ENCODE measurements at places on chromosomes 5 and 9. TPM values are rescaled to one million over a fixed set of nuclear protein-coding genes. Genes with fewer than 3 reads are reported as not detected.

DNA sequence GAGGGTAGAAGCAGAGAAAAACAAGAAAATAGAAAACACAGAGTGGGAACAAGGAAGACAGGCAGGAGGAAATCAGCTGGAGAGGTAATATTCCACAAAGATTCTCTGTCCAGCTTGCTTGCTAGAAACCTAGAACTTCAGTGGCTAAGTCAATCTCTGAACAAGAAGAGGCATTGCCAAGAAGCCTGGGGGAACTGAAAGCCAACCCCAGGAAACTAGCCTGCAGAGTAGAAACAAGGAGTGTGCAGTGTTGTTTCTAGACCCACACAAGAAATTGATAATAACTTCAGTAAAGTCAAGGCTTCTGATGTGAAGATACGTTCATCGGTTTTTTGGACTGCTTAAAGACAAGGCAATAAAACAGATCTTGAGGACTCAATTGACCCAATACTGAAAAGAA, 234.5 kb upstream of the MAP3K1 start:
- peaks cover 16% of the 10 kb centered on the region for H3K27me3 ChIP-seq
- peaks cover 2% of the 10 kb centered on the region for H3K4me1 ChIP-seq
- H3K27ac ChIP-seq: no peak overlapping the region
- no peak for DNase-seq
- no peaks in the 10 kb centered on the region for H3K36me3 ChIP-seq

DNA sequence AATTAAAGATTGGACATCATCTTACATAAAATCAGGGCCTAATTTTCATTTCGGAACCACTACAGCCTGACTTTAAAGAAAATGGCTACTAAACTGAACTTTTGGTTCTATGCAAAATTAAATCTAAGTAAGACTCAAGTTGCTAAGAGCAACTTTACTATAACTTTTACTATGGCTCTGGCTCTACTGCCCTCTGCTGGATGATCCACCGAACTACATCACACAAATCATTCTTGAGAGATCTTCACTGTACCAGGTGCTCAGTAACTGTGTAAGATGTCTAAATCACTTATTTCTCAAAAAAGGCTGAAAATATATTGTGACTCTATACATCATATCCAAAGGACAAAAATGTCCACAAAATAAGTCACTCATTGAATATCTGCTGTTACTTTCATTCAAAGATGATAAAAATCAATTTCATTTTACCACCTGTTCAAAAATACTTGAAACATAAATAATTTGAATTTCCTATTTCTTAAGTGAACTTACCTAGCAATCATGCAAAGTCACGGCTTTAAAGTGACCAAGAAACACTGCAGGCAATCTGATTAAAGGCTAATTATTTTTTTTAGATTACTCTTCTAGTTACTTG, 13.5 kb downstream of the MOCS2 start:
- peak; percentile 49 for DNase-seq
- H3K4me3 ChIP-seq: no peak overlapping the region
- no peaks in the 10 kb centered on the region for H3K27me3 ChIP-seq

GRCh38 chr5:144453753-144454152, 283.1 kb downstream of the KCTD16 start:
- no peak overlapping the region for H3K27ac ChIP-seq
- no peak overlapping the region for H3K4me3 ChIP-seq
- peaks cover 35% of the 10 kb centered on the region for H3K4me1 ChIP-seq
- no peak for DNase-seq
- H3K36me3 ChIP-seq: peaks cover 3% of the 10 kb centered on the region

DNA sequence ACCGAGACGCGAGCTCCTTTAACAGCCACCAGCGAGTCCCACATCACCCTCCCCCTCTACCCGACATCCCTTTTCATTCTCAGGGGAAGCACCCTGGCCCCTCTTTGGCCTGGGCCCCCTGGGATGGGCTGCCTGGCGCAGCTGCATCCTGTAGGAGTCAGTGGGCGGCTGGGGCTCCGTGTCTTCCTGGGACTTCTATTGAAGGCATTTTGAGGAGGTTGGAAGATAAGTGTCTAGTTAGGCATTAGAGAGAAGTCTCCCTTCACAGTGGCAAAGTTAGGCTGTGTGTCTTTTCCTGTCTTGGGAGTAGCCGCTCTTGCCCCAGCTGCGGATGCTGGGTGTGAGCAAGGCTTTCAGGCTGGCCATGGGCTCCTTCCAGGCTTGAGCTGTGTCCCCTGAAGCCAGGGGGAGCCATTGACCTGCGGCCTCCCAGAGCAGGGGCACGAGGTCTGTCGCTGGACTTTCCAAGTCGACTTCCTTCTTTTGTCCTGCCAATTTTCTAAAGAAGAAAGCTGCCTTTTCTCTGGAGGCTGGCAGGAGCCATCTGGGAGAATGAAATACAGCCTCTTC, 18.6 kb upstream of the NKD2 start:
- no peak overlapping the region for H3K27ac ChIP-seq
- DNase-seq: no peak

- no peak for DNase-seq
- H3K36me3 ChIP-seq: peaks cover 9% of the 10 kb centered on the region
- H3K4me3 ChIP-seq: peak overlapping the region; percentile 12
- H3K4me1 ChIP-seq: peaks cover 26% of the 10 kb centered on the region
These were observed 48.8 kb downstream of the LNPEP start for GRCh38 chr5:96984506-96985192.

GRCh38 chr5:7755958-7756357, 95.0 kb downstream of the CFAP90 start:
- H3K27ac ChIP-seq: no peak overlapping the region
- peaks cover 25% of the 10 kb centered on the region for H3K27me3 ChIP-seq
- no peak for DNase-seq

GRCh38 chr9:84229191-84229590, 111.4 kb downstream of the SLC28A3 start:
- no peaks in the 10 kb centered on the region for H3K27me3 ChIP-seq
- DNase-seq: no peak
- no peak overlapping the region for H3K27ac ChIP-seq
- peaks cover 19% of the 10 kb centered on the region for H3K4me1 ChIP-seq
- no peaks in the 10 kb centered on the region for H3K36me3 ChIP-seq
- H3K4me3 ChIP-seq: no peak overlapping the region

- no peaks in the 10 kb centered on the region for H3K4me1 ChIP-seq
- no peak overlapping the region for H3K4me3 ChIP-seq
- H3K27me3 ChIP-seq: peaks cover 3% of the 10 kb centered on the region
- H3K27ac ChIP-seq: no peak overlapping the region
- no peak for DNase-seq
- no peaks in the 10 kb centered on the region for H3K36me3 ChIP-seq
These were observed 47.1 kb upstream of the SH3GL2 start for GRCh38 chr9:17531642-17532254.

DNA sequence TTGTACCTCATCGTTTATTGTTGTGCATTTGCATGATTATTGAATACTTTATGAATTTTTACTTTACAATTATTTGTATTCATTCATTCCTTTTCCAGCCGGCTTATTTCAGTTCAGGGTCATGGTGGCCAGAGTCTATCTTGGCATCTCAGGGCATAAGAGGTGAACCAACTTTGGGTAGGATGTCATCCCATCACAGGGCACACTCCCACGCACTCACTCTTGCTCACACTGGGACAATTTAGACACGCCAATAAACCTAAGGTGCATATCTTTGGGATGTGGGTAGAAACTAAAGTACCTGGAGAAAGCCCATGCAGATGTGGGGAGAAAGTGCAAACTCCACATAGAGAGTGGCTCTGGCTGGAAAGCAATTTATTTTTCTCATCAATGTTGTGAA, 158.1 kb upstream of the MAST4 start:
- no peak overlapping the region for H3K4me3 ChIP-seq
- no peak for DNase-seq
- peaks cover 25% of the 10 kb centered on the region for H3K4me1 ChIP-seq
- no peaks in the 10 kb centered on the region for H3K27me3 ChIP-seq
- no peaks in the 10 kb centered on the region for H3K36me3 ChIP-seq
- no peak overlapping the region for H3K27ac ChIP-seq

DNA sequence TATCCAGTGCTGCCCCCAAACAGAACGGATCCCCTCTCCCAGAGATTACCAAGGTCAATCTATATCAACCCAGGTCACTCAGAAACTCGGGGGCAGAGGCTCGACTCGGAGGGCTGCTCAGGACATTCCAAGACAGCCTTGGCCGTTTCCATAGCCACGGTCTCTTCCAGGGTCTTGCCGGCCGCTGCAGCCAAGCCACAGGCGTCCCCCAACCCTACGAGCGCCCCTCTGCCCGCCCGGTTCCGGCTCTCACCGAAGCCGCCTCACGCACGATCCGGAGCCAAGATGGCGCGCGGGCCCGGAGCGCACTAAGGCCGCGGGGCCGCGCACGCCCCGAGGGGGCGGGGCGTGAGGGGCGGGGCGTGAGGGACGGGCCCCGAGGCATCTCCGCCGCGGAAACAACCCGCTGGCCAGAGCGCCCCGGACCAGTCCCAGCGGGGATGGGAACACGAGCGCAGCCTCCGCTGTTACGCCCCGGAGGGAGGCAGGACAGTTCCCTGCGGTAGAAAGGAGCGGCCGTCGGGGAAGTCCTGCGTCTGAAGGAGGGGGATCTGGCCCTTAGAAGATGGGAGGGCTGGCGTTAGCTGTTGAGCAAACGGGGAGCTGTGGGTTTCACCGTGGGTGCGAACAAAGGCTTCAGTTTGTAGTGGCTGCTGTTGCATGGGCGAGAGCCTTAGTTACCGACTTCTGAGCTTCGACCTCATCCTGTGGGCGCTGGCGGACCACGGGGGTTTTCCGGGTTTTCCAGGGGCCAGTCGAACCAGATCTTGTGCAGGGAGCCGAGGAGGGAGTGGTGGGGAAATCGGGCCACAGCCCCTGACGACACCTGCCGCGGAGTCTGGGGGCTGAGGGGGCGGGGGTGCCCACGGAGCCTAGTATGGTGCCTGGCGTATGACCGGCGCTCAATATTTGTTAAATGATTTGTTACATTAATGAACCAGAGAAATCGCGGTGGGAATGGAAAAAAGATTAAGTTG, at the start of gene RPP25L:
Gene RPP25L, minus strand, starts transcription at position 287 of the 977 bp plus-strand sequence. CDS start 801 bp downstream, outside the sequence.
- H3K4me3 ChIP-seq: peak within 1 kb of the TSS; percentile 75
- peak; percentile 75 for DNase-seq
- peaks cover 9% of the 10 kb centered on the region for H3K4me1 ChIP-seq
- H3K36me3 ChIP-seq: peaks cover 10% of the 10 kb centered on the region

GRCh38 chr5:126752081-126752785, 24.7 kb upstream of the LMNB1 start:
- H3K27me3 ChIP-seq: no peaks in the 10 kb centered on the region
- H3K4me3 ChIP-seq: no peak overlapping the region
- no peaks in the 10 kb centered on the region for H3K36me3 ChIP-seq
- no peak overlapping the region for H3K27ac ChIP-seq

DNA sequence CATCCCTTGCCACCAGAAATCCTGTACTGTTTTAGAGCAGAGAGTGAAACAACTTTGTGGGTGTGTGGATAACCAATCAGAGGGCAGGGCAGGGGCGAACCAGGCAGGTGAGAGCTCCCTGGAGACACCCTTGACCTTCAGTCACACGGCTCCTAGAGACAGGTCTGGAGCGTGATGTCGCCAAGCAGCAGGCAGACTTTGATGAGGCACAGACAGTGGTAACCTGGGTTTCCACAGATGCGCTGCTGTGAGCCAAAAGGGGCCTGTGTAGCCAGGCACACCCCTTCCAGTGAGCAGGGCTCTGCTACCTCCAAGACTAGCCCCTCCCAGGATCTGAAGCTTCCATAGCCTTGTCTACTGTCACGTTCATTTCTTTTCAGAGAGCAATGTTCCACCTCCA, 317.8 kb upstream of the ADCY2 start:
- peaks cover 21% of the 10 kb centered on the region for H3K4me1 ChIP-seq
- H3K36me3 ChIP-seq: no peaks in the 10 kb centered on the region
- DNase-seq: no peak
- H3K27ac ChIP-seq: no peak overlapping the region
- H3K27me3 ChIP-seq: peaks cover 8% of the 10 kb centered on the region

DNA sequence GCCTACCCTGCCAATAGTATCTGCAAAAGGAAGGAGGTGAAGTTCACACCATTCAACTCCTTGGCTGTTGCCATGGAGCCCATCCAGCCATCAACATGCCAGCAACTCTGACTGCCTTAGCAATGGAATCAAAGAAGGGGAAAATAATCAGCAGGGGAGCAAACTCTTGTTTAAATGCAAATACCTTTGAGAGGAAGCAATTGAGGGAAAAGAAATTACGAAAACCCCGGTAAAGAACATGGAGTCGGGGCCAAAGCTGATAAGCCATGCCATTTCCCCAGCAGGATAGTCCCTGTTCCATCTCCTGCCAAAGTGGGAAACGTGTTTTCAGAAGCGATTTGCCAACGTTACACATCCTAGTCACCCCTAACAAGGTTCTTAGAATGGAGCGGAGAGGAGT, 69.0 kb downstream of the MFAP3 start:
- no peaks in the 10 kb centered on the region for H3K36me3 ChIP-seq
- H3K4me1 ChIP-seq: no peaks in the 10 kb centered on the region
- no peak for DNase-seq
- H3K27me3 ChIP-seq: peaks cover 38% of the 10 kb centered on the region

GRCh38 chr9:105295986-105296385, 51.5 kb downstream of the SLC44A1 start:
- DNase-seq: no peak
- H3K4me3 ChIP-seq: no peak overlapping the region
- peaks cover 29% of the 10 kb centered on the region for H3K4me1 ChIP-seq

GRCh38 chr5:68873198-68873597, 220.6 kb upstream of the SLC30A5 start:
- H3K27ac ChIP-seq: no peak overlapping the region
- H3K4me1 ChIP-seq: peaks cover 4% of the 10 kb centered on the region
- H3K4me3 ChIP-seq: no peak overlapping the region
- H3K36me3 ChIP-seq: no peaks in the 10 kb centered on the region
- H3K27me3 ChIP-seq: no peaks in the 10 kb centered on the region
- no peak for DNase-seq

DNA sequence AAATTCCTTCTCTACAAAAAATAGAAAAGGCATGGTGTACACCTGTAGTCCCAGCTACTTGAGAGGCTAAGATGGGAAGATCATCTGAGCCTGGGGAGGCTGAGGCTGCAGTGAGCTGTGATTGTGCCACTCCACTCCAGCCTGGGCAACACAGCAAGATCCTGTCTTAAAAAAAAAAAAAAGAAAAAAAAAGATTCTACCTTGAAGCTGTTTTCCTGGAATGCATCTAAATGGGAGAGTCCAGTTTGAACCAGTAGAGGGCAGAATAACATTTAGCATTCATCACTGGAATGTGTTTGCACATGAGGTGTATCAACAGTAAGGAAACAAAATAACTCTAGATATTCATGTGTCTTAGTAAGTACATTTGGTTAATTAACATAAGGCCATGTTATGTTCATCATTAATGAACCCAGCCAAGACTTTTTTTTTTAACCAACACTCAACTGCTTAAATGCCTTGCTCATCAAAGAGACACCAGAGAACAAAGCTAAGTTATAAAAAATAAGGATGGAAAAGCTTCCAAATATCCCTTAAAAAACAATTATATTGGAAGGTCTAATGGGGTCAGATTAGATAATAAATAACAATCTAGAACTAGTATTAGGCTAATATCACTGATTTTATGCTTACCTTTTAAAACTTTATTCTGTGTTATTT, 16.1 kb downstream of the IFNE start:
- peaks cover 40% of the 10 kb centered on the region for H3K36me3 ChIP-seq
- peaks cover 2% of the 10 kb centered on the region for H3K4me1 ChIP-seq

CDH12 gene
- total RNA-seq: 2.8 TPM

HAVCR1 gene
- 1.2 TPM for total RNA-seq

ADRB2 gene
- total RNA-seq: 0.22 TPM

SLC1A1 gene
- 3.8 TPM for total RNA-seq

THOC3 gene
- 76.3 TPM for total RNA-seq

CLIC3 gene
- 0.64 TPM for total RNA-seq

ARID3C gene
- 12.0 TPM for total RNA-seq

ARSK gene
- total RNA-seq: 11.2 TPM

NTNG2 gene
- 2.4 TPM for total RNA-seq
